ENCODE measurements at places on chromosomes 7 and 10.

GRCh38 chr10:120436439-120437112 is 20.5 kb upstream of the PLPP4 start:
- DNase-seq = no peak

DNA sequence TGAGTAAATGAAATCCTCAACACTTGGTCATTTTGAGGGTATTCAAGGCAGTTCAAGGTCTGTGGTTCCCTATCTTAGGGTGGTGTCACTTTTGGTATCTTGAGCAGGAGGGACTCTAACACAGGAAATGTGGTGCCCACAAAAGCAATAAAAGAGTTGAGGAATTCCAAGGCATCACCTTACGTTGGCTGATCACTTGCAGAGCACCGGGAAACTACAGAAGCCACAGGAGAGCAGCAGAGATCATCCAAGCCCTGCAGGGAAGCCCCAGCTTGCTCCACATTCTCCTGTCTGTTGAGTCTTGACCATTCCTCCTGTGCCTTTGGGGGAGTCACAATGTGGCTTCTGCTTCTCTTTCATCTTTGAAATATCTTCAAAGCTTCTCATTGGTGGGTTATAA is 565.8 kb upstream of the ADARB2 start:
- DNase-seq = no peak

GRCh38 chr10:77374189-77374656 is 263.4 kb downstream of the KCNMA1 start:
- DNase-seq = no peak

GRCh38 chr10:48762064-48763042 is 77.7 kb downstream of the WDFY4 start:
- DNase-seq = no peak

- DNase-seq = no peak
Observed at GRCh38 chr10:32956365-32957197, 1.4 kb downstream of the ITGB1 start.

DNA sequence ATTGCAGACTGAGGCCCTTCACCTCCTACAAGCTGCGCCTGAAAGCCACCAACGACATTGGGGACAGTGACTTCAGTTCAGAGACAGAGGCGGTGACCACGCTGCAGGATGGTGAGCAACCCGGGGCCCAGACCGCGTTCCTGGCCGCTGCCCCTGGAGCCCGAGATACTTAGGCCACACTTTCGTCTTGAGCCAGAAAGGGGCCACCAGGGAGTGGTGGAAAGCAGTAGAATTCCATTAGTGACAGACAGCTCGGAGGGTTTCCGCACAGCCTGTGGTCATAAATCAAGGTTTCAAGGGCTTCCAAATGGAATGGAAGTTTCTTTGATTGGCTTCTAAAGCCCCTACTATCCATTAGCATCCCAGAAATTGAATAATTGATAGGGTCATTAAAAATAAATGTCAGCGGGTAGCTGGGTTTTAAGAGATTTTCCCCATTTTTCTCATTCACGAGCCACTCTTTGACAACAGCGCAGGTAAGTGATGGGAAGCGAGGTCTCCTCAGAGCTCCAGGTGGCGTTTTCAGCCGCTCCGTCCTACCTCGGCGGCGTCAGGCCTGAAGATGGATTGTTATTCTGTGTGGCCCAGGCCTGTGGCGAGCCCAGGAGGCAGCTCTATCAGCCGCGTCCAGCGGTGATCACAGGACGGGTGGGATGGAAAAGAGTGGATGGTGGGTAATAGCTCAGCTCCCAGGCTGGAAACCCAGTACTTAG is 523.5 kb upstream of the FOXK1 start:
- DNase-seq = no peak

DNA sequence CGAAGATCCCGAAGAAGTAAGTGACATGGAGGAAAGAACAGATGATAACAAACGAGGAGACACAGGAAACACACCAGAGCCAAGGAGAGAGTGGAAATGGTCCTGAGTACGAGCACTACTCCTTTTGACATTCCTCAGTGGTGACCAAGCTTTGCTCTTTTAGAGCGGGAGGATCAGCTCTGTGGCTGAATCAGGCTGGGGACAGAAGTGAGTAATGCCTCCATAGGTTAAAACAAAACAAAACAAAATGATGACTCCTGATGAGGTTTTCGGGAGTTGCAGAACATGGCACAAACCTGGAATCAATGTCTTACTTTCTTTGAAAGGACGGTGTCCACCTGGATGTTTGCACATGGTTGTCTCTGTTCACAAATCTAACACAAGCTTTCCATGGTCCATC is 30.3 kb upstream of the TCF7L2 start:
- no peak for DNase-seq

- no peak for DNase-seq
Observed at GRCh38 chr10:84405662-84406061, 77.3 kb downstream of the CCSER2 start.

DNA sequence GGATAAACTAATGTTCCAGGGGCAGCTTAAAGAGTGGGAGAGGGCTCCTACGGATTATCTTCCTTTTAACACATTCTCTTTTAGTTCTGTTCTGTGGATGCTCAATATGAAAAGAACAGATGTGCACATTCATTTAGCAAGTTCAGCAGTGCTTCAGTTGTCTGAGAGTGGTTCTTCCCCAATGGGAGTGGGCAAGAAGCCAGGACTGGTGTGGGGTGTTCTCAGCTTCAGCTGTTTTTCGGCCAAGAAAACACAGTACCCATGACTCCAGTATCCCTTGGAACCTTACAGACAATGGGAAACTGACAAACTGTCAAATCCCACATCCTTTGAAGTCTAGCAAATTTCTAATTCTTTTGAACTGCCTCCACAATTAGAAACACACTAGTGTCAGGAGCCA is 71.5 kb upstream of the LRRC17 start:
- DNase-seq = no peak

- DNase-seq = no peak
Observed at GRCh38 chr10:1642600-1643160, 94.6 kb downstream of the ADARB2 start.

DNA sequence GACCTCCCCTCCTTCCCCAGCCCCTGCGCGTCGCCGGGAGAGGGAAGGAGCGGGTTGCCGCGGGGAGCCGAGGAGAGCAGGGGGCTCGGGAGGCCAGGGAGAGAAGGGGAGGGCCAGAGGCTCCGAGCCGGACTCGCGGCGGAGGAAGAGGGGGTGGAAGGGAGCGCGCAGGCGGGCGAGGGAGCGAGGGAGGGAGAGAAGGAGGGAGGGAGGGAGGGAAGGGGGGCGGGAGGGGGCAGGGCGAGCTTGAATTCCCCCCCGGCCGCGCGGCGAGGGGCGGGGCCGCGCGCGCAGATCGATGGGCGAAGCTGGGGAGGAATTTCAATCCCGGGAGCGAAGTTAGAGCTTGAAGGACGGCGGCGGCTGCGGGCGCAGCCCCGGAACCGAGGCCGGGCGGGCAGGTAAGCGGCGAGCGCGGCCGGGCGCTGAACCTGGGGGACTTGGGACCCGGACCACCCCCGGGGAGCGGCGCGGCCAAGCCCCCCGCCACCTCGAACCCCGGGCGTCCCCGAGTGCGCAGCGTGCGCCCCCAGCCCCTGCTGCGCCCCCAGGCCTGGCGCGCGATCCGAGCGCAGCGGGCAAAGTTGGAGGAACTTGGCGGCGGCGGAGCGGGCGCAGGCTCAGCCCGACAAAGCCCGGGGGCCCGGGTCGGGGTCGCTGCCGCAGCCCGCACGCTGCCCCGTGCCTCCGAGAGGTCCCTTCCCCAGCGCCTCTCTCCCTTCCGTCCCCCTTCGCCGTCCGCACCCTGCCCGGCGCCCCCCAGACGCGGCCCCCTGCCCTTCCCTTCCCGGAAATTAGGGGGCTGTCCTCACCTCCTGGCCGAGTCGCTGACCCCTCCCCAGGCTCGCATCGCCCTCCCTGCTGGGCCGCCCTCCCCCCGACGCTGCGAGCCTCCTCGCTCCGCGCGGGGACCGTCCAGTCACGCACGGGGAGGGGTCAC is at the start of gene ELFN1:
TSS of gene ELFN1 (plus strand) at position 324 of the 940 bp plus-strand sequence. CDS start 74,320 bp downstream, outside the sequence.
- no peak for DNase-seq

DNA sequence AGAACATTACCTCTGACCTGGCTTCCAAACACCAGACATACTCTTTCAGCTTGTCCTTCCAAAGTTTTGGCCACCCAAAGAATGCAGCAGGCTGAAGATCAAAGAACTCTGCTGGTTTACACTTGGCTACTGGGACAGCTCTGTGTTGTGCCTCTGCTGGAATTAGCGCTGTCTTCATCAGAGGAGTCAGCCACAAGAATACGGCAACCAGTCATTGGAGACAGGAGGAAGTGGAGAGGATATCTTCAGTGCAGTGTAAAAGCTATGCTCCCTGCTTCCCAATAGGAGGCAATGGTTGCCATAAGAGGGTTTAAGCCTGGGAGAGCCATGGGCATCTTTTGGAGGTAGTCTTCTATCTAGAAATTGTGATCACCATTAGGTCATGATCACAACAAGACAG is 126.7 kb upstream of the WNT16 start:
- DNase-seq = no peak

GRCh38 chr10:21368728-21369425 is 156.6 kb downstream of the SKIDA1 start:
- no peak for DNase-seq

GRCh38 chr7:68712956-68713495 is 885.2 kb upstream of the AUTS2 start:
- no peak for DNase-seq

DNA sequence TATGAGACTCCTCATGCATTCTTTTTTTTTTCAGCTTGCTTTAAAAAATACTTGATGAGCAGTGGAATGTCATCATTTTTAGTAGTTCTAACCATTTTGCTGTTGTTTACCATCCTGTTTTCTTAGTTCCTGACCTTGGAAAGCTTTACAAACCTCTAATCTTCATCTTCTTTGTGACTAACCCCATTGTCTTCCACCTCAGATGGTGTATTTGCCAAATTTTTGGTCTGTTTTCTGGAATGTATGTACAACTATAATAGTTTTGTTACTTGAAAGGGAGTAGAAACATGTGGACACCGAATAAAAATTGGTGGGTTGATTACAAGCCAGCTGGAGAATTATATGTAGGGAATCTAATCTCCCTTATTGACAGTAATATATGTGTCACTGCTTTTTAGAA is 172.7 kb downstream of the SND1 start:
- no peak for DNase-seq

DNA sequence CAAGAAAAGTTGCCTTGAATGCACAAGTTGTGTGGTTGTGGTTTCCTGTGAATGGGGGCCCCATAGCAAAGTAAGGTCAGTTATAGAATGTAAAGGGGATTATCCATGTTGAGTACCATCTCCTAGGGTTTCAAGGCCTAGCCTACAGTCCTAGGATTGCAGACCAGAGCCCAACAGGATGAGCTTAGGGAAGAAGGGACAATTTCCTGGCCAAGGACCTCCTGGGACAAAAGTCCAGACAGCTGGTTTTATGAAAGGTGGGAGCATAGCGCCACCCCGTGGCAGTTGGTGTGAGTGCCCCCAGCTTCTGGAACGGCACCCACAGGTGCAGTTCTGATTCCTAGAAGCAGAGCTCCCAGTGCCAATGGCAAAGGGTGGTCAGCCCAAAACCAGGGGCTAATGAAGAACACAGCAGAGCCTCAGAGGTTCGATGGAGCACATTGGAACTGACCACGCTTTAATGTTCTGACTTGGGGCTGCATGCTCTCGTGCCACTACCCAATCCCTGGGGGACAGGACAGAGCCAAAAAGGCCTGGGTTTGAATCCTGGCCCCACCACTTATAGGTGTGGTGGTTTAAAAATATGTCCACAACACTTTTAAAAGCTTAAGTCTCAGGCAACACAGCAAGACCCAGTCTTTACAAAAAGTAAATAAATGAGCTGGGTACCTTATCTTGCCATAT is 25.8 kb upstream of the TMEM120A start:
- no peak for DNase-seq

- no peak for DNase-seq
Observed at GRCh38 chr10:23432166-23432565, 6.7 kb upstream of the OTUD1 start.

DNA sequence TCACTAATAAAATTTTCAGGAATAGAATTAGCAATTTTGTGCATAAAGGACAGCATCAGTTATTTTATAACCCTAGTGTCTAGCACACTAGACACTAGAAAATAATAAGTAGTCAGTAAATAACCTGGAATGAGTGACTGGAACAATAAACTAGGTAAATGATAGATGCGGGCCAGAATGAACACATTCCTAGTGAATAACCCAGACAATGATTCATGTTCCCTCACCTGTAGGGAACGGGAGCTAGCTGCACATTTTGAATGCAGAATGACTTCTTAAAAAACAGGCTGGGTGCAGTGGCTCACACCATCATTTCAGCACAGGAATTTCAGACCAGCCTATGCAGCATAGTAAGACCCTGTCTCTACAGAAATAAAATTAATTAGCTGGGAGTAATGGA is 3.2 kb upstream of the ATOH7 start:
- no peak for DNase-seq

DNA sequence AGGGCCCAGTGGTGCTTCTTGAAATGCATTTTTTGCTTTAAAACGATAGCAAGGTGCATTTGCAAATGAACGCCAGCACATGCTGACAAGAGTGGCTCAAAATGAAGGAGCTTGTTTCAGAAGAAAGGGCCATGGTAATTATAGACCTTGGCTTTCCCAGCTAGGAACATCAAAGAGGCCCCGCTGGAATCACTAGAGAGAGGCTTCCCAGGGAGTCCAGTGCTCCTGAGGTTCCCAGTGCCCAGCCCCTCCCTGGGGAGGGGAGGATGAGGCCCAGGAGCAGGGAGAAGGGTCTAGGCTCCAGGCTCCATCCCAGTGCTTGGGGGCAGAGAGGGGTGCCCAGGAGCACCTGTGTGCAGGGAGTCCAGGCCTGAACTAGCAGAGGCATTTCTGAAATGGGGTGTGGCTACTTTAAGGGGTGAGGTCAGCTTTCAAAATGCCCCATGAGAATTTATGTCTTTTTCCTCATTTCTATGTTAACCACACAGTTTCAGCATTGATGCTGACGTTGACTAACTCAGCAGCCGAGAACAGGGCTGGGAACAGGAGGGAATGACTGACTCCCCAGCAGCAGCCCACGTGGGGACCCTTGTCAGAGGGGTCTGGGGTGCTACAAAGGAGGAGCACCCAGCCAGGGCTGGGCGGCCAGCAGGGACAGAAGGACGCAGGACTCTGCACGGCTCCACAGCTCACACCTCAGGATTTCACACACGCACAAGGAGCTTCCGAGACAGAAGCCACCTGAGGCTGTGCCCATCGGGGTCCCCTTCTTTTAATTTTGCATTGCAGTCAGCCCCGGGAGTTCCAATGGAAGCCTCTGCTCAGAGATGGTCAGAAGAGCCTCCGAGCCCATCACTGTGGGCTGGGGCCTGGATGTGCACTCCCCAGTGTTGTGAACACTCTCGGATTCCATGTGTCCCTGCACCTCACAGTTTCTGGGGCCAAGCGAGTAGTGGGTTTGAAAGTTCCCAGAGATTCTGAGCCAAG is 570.2 kb downstream of the PTPRN2 start:
- DNase-seq = no peak

DNA sequence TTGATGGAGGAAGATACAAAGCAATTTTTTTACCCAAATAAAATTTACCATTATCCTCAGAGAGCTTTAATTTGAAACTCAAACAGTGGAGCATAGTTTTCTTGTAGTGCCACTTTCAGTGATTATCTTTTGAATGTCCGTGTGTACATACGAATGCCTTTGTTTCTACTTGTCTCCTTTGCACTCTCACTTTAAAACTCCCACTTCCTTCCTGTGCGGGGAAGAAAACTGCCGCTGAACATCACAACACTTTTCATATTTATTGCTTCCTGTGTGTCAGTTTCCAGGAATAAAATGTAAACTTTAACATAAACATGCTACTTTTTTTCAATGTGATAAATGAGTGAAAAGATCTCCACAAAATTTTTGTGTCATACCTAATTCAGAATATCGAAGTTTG is 102.4 kb downstream of the SEMA3A start:
- no peak for DNase-seq

All from cortex of kidney (tissue), 1 donor.